Activated naive CD4-positive, alpha-beta T cell treated with anti-CD3 and anti-CD28 coated beads, Interleukin-2, amount 10 ng/mL, durations not matched to agents 7 days and 5 days (primary cell): ENCODE measurements at places on chromosomes 2 and 18.

DNA sequence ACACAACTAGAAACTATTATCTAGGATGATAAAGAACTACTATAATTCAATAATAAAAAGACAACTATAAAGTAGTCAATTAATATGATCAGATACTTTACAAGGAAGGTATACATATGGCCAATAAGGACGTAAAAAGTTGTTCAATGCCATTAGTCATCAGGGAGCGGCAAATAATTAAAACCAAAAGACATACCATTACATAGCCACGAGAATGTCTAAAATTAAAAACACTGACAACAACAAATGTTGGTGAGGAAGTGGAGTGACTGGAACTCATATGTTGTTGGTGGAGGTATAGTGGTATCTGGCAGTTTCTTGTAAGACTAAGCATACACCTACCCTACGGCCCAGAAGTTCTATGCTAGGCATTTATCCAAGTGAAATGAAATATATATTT, 152.4 kb downstream of the MTCL1 start:
- no peak for DNase-seq

DNA sequence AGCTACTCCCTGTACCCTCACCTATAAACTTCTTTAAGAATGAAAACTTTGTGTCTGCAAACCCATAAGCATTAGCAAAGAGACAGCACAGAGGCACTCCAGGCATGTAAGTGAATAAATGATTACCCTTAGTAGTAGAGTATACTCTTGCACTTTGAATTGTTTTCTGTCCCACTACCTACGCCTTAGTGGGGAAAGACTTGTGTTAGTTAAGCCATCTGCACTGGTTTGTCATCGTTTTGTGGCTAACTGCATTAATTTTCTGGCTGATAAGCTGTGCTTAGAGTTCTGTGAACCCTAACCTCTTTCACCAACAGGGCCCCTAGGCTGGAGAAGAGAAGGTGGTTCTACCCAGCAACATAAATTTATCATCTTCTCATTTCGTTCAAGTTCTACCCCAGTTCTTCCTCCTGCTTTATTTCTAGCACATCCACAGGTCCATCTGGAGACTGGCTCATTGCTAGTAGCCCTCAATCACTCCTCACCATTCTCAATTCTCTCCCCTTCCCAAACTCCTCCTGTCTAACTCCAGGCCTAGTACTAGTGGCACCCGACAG, 710 bp downstream of the LMAN2L start:
- no peak for DNase-seq

DNA sequence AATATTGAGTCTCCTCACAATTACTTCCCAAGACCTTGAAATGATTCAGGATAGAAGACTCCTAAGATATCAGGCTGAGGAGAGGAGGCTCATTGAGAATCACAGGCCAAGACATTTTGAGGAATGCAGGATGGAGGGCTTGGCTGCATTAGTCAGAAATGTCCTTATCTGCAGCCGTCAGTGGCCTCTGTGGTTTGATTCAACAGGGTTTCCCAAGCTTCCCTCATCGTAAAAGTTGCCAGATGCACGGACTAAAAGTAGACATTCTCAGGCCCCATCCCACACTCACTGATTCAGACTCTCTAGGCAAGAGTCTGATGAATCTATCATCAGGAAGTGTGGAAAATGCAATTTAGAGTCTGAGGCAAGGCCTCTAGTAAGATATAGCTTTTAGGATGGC, 34.0 kb upstream of the TMEM178A start:
- no peak for DNase-seq

GRCh38 chr2:105338020-105338385, 663 bp downstream of the C2orf49 start:
- no peak for DNase-seq

GRCh38 chr2:29014811-29015421, 33.8 kb downstream of the TOGARAM2 start:
- DNase-seq: peak; percentile 86

DNA sequence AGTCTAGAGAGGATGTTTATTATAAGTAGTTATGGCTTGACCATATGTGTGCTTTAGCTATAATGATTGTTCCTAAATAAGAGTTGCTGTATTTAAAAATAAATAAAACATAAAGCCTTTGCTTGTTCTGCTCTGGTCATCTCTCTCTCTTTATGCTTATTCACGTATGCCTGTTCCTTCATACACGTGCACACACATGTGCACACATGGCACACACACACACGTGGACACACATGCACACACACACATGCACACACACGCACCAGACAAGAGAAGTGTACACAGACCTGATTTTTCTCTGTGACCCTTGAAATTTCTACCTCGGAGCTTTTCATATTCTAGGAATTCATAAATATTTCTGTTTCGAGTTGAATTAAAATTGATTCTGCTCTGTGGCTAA, 658.2 kb upstream of the SALL3 start:
- no peak for DNase-seq

GRCh38 chr2:70014959-70015358, 53.5 kb upstream of the ASPRV1 start:
- no peak for DNase-seq

- no peak for DNase-seq
These were observed 607.5 kb upstream of the SLC39A10 start for GRCh38 chr2:195049372-195050031.

DNA sequence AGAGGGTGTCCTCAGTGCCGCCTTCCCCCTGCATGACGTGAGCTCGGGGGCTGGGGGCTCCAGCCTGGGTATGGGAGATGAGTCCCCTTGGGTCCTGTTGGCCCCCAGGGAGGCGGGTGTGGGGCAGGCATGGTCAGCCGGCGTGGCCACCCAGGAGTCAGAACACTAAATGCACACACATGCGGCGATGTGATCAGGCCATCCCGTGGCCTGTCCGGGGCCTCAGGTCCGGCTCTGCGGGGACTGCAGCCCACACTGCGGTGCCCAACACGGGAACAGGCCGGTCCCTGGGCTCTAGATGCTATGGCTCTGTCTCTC, 13.8 kb downstream of the ANO7 start:
- no peak for DNase-seq

- no peak for DNase-seq
These were observed 16.4 kb downstream of the WDR35 start for GRCh38 chr2:19973466-19973865.

GRCh38 chr2:188631037-188631809, 339.5 kb downstream of the GULP1 start:
- DNase-seq: no peak

GRCh38 chr2:85872536-85873161, 16.1 kb downstream of the ST3GAL5 start:
- no peak for DNase-seq

DNA sequence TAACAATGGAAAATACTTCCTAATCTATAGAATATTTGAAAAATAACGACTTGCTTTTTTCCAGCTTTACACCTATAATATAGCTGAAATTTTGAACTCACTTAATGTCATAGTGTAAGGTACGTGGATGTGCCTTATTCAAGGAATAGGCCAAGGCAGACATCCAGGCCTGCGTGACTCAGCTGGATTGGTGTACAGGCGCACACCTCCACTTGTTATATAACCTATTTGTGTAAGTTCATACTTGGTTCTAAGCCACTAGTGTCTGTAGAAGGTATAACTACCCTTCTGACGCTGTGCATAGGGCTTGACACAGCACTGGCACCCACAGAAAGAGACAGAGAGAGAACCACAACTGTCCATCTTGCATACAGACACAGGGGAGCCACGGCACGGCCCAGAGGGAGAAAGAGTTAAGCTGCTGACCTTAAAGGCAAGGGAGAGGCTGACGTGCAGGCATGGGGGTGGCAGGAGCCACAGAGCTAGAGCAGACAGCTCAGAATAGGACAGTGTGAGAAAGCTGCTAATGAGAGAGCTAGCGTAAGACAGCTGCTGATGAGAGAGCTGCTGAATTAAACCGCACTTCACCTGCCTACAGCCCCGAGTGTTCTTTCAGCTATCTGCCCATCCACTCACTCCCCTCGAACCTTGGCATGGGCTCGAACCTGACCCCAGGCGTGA, 16.1 kb downstream of the CCDC178 start:
- no peak for DNase-seq

- no peak for DNase-seq
These were observed 73.6 kb downstream of the CCDC141 start for GRCh38 chr2:178976351-178976750.

DNA sequence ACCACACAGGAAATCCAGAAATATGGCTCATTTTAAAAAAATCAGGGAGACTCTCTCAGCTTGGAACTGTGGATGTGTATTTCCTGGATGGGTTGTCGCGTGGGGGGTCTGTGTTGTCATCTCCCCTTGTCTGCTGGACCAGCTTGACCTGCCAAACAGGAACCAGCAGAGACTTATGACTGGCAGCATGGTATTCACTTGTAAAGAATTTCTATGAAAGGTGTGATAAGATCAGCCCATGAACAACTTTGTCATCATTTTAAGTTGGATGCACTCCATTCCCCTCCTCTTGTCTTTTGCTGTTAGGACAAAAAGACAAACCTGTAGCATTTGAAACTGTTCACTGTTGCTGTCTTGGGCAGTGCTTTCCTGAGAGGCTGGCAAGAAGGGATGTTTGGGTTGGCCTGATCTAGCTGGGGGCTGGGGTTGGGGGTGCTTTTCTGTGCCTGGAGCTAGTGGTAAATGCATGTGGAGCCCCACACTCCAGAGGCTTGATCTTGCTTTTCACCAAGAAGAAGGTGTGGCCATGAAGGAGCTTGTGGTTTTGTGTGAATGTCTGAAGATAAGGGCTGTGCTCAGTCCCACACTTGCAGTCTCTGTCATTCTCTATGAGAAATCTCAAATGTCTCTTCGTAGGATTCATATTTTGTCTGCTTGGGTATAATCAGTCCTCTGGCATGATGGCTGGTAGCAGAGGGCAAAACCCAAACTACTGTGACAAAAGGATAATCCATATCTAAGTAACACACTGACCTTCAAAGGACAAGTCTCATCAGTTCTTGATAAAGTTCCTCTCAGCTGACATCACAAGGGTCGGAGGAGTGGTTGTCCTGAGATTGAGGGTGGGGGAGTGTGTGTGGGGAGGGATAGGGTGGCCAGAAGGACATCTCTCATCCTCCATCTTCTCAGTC, 39.0 kb downstream of the RALB start:
- DNase-seq: peak; percentile 48

DNA sequence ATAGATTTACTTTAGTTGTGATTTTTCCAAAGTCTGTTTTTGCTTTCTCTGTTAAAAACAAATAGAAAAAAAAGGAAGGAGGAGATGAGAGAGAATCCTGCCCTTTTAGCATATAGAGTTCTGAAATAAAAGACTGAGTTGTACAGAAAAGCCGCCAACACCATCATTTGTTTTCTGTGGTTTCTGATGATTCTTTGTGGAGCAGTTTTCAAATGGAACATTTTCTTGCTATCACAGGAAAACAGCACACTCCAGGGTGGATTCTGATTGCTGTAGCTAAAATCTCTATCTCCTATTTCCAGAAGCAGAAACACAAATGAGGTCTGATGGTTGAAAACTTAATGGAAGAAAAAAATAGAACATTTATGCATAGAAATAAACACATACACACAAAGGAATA, 144.6 kb upstream of the L3MBTL4 start:
- no peak for DNase-seq

DNA sequence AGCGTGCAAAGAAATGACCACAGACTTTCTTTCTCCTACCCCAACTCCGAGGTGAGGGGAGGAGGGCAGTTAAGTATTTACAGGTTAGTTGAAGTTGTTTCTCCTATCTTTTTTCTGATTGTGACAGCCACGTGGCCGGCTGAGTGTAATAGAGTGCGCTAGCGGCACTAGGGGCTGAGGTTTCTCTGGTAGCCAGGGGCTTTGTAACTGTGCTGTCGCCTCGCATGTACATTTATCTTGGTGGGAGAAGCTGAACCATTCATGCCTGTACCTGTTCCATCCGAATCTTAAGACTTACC, 214.1 kb upstream of the STON1 start:
- DNase-seq: peak; percentile 57

DNA sequence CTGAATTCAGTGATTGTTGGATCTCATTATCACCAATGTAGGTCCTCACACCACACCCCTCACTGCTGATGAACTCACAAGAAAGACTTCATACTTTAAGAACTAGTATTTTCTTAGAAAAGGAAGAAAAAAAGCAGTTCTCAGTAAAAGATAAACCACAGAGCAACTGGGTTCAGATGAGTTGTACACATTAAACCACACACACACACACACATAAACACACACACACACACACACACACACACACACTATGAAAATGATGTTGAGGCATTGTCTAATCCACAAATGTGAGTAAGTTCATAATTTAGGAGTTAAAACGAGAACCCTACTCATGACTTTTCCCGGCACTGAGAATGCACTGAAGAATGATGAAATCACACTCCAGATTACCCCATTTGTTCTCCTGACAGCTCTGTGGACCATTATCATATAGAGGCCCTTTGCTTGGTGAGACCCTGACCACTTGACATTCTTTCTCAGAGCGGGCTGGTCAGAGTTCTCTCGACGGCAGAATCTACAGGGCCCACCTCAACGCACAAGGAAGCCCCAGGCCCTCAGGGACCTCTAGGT, 106.2 kb downstream of the BCL2 start:
- DNase-seq: peak; percentile 60

GRCh38 chr2:156465573-156465972, 29.4 kb downstream of the GPD2 start:
- no peak for DNase-seq

GRCh38 chr2:28028025-28028424, 137.5 kb downstream of the BABAM2 start:
- no peak for DNase-seq

GRCh38 chr2:181517685-181518301, 60.6 kb downstream of the ITGA4 start:
- peak; percentile 27 for DNase-seq

DNA sequence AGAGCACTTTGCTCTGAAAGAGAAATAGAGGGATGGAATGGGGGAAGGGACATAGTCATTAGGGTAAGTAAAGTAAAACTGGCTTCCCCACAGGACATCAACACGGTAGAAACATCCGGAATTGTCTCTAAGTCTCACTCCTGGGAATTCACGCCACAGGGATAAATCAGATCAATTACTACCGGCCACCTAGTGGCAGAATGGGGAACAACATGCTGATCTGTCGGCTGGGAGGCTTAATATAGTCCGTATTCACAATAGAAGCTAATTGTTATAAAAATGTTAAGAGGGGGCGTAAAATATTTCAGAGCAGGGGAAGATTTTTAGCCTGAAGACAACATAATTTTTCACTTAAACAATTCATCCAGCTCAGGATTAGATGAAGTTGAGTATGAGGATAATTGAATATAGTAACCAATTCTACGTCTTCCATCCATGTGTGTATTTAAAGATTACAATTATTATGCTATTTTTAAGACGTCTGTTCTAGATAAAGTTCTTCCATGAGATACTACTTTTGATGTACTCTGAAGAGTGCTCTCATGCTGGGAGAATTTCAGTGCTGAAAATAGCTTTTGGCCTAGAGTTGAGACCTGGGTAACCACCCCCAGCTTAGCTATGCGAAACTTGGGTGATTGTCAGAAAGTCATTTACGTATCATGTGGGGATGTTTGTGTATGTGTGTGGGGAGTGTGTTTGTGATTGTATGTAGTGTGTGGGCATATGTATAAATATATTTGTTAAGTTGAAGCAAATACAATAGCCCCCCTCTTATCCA, 65.7 kb downstream of the LRRTM1 start:
- DNase-seq: peak; percentile 20

DNA sequence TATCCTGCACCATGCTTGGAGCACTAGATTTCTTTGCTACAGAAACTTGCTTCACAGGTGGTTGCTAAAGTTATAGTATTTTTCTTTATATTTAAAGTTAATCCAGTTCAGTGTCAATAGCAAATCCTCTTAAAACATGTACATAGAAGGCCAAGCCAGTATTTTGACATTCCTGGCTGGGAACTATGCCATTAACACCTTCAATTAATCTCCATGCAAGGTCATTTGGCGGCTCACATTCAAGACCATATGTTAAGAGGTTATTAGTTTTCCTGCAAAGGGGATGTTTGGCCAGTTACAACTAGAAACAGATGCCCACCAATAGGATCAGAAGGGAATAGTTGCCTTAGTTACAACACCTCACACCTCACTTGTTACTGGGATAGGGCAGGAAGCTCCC, 261.3 kb upstream of the MEIS1 start:
- no peak for DNase-seq
